Germinal center (tissue), 1 donor: ENCODE measurements at places on chromosomes 1 and 21.

- DNase-seq: peak; percentile 67
Measured at GRCh38 chr1:111723091-111723806, 15.9 kb downstream of the INKA2 start.

DNA sequence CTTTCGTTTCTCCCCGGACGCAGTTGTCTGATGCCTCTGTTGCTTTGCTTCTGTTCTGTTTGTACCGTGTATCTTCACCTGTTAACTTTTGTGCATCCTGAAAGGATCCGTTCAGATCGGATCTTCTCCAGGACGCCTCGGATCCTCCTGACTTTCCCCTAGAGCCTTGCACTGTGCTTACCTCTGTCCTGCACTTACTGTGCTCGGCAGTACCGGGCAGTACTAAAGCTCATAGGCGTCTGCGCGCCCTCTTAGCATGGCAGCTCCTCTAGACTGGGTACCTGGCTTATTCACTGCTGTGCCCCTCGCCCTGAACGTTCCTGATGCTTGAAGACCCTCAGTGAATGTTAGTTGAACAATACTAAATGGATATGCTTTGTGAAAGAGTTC, 934 bp downstream of the SCP2 start:
- no peak for DNase-seq

- DNase-seq: no peak
Measured at GRCh38 chr1:206059355-206059915, 6.5 kb downstream of the RHEX start.

DNA sequence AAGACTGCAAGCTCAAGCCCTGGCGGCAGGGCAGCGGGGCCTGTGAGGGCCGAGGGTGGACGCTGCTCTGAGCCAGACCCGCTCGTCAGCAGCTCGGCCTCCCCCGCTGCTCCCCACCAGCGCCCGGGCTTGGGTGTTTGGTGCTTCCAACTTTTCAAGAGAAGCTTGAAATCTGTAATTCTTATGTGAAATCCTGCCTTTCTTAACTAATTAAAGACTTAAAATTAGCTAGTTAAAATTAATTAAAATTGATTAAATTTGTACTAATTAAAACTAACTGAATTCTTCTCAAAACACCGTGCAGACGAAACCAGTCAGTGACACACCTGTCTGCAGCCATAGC, 14.0 kb upstream of the SLC19A1 start:
- no peak for DNase-seq

DNA sequence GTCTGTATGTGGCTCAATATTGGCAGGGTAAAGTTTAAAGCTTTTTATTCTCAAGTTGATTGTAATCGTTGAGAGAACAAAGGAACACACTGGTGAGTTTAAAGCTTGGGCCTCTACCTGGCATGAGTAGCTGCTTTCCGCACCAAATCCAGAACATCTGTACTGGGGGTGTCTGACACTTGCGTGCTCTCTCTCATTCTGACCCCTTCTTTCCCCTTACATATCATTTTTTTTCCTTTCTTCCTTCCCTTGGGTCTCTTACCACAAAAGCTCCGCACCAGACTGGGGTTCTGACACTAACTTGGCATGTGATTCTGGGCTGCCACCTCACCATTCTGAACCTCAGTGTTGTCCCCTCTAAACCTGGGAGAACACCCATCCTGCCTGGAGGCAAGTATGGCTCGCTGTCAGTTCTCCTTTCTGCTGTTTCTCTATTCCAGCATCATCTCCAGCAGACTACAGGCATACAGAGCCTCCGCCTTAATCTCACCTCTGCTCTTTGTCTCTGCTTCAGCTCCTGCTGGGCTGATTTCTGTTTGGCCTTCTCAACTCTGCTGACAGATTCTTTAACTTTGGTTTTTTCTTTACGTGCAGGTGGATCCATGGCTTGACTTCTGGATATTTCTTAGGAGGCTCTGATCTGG, 859 bp upstream of the ERMAP start:
- DNase-seq: no peak

DNA sequence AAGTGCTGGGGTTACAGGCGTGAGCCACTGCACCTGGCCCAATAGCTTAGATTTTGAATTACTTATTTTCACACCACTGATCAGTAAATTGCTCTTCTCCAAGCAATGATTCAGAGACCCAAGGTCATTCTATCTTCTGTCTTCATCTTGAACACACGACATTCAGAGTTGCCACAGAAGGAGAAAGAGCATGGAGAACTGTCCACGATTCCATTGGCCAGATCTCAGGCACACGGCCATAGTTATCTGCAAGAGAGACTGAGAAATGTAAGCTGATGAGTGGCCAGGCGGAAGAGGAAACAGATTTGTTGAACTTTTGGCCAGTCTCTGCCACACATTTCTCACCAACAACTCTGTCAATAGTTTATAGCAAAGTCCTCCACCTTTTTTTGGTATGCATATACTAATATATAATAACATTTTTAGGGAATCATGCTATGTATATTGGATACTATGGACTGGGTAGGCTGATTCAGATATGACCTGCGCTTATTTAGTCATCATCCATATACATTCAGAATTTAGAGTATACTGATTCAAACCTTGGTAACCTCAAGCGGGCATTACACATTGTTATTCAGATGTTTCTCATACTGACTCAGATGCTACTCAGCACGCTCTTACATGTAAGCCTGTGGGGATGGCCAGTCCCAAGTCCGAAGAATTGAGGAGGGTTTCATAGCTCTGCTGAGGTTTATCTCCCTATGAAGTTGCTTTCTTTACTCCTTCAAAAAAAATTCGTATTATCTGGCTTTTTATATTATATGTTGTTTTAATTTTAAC, 25.5 kb upstream of the CAP1 start:
- DNase-seq: no peak

DNA sequence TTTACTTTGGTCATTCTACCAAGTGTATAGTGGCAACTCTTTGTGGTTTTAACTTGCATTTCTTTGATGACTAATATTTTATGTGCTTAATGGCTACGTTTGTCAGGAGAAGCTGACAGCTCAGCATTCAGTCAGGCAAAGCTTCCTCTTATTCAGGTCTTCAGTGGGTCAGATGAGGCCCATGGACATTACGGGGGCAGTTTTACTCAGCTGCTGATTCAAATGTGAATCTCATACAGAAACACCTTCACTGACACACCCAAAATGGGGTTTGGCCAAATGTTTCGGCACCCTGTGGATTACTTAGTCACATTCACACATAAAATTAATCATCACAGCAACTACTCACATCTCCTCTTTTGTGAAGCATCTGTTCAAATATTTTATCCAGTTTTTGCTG, 104.9 kb upstream of the PLD5 start:
- DNase-seq: no peak

DNA sequence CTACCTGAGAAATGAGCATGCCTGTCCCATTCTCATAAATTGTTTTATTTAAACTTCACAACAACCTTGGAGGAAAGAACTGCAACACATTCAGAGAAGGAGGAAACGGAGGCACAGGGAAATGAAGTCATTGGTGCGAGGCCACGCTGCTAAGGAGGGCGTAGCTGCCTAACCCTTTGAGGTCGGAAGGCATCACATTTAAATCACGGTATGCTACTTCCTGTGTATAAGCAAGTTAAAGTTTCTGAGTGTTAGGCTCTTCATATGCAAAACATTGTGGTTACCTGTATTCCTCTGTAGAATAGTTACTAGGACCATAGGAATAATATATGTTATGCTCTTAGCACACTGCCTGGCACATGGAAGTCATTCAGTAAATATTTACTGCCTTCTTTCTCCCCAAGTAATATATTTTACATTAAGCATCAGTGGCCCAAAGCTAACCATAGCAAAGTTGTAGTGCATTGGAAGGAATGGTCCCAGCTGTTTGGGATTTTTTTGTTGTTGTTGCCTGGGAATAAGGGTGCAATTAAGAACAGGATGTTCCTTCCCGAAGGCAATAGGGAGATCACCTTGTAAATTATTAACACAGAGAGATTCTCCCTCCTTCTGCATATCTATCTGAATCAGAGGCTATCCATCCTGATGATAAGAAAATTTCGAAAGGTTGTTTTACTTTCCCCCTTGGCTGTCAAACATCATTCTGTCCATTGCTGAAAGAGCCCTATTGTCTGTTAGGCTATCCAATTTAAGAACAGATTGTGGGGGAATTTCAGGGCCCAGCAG, 192.2 kb upstream of the C8B start:
- no peak for DNase-seq

DNA sequence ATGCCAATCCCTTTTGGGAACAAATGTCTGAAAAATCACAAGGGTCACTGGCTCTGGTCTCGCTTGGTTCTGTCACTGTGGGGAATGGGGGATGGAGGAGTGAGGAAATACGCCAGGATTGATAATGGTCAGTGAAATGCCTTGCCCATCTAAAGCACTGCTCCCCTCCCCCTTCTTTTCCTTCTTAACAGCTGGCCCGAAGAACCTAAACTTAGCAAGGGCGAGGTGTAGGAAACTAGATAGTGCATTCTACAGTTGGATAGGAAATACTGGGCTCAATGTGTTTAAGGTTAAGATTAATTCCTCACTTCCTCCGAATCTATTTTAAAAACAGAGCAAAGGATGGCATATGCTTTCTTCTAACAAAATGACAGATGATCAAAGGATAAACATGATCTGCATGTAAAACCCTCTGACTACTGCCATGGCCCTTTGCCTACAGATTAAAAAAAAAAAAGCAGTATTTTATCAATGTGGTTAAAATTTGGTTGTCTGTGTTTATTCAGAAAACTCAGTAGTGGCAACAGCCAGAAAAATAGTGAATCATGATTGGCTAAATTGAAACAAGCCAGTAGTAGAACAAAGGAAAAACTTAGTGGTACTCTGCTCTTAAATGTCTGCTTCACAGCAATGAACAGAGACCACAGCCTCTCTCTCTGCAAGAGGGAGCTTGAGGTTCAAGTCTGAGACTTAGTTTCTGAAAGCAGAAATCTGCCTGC, 86.1 kb upstream of the VAV3 start:
- DNase-seq: no peak
